ENCODE measurements at places on chromosomes 1 and 21.
A peak's percentile ranks its signal among the peaks of the same experiment; 100 is the strongest.

DNA sequence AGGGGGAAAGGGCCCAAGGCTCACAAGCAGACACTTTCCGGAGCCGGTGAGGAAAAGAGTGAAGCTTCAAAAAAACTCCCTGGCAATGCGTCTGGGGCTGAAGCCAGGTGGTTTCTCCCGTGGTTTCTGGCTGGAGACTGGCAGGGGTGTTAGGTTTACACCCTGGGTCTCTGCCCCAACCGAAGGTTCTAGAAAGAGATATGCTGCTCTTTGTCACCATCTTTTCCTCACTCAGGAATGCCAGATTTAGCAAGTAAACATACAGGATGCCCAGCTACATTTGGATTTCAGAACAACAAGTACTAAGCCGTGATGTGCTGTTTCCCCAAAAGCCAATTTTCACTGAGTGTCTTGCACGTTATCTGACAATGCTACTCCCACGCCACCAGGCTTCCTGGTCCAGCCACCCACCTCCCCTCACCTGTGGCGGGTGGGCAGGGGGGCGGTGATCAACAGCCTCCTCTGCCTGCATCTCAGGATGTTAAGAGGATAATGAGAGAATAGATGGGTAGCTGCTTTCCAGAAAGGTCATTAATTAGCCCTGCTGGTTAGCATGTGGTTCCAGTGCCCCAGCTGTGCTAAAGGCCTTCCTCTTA is 69.6 kb upstream of the OLIG2 start:
- H3K27me3 ChIP-seq: peaks cover 70% of the 10 kb centered on the region
- H3K4me3 ChIP-seq: no peak overlapping the region
- no peak for DNase-seq
- H3K36me3 ChIP-seq: no peaks in the 10 kb centered on the region

DNA sequence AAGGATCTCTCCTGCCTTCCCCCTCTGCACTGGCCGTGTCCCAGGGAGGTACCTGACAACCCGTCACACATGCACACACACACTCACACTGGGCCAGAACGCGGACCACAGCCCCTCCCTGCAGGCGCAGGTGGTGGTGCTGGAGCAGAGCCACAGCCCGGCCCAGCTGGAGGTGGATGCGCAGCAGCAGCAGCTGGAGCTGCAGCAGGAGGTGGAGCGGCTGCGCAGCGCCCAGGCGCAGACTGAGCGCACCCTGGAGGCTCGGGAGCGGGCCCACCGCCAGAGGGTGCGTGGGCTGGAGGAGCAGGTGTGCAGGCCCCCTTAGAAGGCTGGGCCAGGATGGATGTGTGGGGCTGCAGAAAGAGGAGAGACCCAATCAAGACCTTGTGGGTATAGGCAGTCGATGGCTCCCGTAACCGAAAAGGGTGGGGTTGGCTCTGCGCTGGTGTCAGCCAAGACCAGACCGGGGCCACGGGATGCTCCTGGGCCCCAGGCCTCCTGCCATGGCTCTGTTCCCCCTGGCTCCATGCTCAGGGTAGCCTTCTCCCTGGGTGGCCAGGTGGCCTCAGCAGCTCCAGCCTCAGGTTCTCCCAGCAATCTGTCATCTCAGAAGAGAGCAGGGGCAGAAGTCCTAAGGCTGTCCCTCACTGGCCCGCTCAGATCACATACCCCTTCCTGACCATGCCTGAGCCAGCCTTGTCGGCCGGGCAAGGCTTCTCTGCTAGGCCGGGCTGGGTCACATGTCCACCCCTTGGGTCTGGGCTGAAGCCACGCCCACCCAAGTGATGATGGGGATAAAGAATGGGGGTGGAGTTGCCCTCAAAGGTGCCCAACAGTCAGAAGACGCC is 8.9 kb downstream of the MFAP2 start:
- no peaks in the 10 kb centered on the region for H3K27me3 ChIP-seq
- DNase-seq: no peak
- H3K27ac ChIP-seq: no peak overlapping the region
- H3K4me1 ChIP-seq: no peaks in the 10 kb centered on the region
- H3K36me3 ChIP-seq: no peaks in the 10 kb centered on the region
- H3K4me3 ChIP-seq: no peak overlapping the region

DNA sequence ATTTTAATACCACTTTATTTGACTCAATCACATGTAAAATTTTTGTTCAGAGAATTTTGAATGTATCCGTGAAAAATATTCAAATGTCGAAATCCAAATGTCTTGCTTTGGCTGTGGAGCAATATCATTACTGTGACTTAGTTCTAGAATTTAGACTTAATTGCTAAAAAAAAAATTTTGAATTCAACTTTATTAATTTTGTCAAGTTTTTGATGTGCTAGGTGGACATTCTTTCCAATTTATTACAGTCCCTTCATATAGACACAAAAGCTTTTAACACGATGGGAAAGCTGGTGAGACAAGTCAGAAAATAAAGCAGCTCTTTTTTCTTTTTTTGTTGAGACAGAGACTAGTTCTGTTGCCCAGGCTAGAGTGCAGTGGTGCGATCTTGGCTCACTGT is 62.6 kb downstream of the DDR2 start:
- no peak overlapping the region for H3K4me3 ChIP-seq
- no peak for DNase-seq
- H3K27me3 ChIP-seq: peaks cover 12% of the 10 kb centered on the region
- peaks cover 3% of the 10 kb centered on the region for H3K4me1 ChIP-seq
- H3K36me3 ChIP-seq: no peaks in the 10 kb centered on the region

GRCh38 chr21:15190837-15191236 is 126.0 kb upstream of the NRIP1 start:
- no peaks in the 10 kb centered on the region for H3K27me3 ChIP-seq
- H3K4me1 ChIP-seq: no peaks in the 10 kb centered on the region
- no peaks in the 10 kb centered on the region for H3K36me3 ChIP-seq

DNA sequence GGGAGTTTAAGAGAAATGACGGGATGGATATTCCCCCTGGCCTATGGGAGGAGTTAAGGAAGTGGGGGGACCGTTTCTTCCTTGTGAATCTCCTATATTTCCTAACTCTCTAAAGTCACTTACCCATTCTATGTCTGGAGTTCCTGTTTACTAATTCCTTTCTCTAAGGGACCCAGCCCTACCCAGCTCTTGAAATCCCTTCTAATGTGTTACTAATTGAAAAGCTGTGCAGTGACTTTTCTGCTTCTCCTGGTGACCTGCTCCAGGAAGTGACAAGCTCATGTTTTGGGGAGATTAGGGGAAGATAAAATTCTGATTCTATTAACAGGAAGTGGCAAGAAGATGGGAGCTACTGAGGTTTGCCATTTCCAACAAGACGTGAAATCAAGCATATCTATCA is 4.0 kb upstream of the SAMSN1 start:
- no peaks in the 10 kb centered on the region for H3K27me3 ChIP-seq
- peak overlapping the region; percentile 59 for H3K27ac ChIP-seq
- H3K4me3 ChIP-seq: peak overlapping the region; percentile 71
- H3K36me3 ChIP-seq: peaks cover 21% of the 10 kb centered on the region
- DNase-seq: no peak

DNA sequence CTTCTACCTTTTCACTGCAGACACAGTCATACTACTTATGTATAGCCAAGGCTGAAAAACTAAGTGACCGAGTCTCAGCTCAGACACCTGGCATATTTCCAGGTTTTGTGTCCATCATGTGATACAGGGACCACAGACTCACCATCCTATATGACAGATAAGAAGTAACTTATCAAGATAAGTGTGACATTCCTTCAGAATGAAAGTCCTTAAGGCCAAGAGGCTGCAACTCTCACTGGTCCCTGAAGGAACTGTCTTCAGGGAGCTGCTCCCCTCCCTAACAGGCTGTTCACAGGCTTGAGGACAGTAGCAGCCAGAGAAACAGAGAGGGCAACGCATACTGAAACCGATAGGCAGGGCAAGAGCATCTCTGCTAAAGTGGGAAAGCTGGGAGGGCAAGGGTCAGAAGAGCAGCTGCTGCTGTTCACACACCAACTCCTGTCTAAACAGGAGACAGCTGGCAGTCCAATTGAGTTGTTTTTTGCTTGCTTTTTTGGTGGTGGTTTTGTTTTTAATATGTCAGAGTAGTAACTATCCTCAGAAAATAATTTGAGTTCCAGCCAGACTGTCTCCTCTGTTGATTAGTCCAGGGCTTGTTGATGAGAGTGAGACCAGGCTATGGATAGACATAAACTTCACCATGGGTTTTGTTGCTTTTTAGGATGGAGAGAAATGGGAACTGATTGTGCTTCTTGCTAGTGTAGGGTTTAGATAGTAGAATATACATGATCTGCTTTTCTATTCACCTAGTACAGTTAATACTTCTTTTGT is 67.7 kb downstream of the MACF1 start:
- DNase-seq: no peak
- peaks cover 30% of the 10 kb centered on the region for H3K36me3 ChIP-seq

DNA sequence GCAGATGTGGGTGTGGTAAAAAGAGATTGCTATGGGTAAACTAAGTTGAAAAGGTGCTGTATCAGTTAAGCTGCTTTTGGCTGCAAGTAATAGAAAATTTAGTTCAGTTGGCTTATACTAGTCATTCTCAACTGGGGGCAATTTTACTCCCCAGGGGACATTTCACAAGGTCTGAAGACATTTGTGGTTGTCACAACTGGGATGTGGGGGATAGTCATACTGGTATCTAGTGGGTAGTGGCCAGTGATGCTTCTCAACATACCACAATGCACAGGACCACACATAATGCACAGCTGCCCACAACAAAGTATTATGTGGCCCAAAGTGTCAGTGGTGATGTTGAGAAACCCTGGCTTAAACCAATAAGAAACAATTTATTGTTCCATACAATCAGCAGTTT is 31.4 kb downstream of the SERTAD4 start:
- H3K27me3 ChIP-seq: no peaks in the 10 kb centered on the region
- no peak overlapping the region for H3K4me3 ChIP-seq
- no peak for DNase-seq
- no peak overlapping the region for H3K27ac ChIP-seq

DNA sequence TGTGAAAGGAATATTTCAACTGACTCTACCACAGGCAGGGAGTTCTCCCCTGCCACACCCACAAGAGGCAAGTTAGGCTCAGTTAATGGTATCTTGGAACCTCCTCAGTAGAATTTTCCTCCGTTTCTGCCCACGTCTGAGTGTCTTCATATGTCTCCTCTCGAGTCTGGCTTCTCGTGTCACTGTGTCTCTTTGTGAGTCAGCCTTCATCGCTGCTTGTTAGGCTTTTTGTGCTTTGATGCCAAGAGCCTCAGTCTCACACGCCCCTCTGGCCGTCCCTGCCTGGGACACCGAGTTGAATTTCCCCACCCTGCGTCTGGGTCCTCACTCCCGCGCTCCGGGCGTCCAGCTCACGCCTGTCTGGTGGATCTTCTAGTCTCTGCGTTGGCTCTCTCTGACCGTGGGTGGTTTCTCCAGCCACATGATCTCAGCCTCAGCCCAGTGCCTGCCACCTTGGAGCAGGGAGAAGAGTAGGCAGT is 125.7 kb upstream of the GADD45A start:
- no peak overlapping the region for H3K27ac ChIP-seq
- H3K4me1 ChIP-seq: no peaks in the 10 kb centered on the region
- no peaks in the 10 kb centered on the region for H3K36me3 ChIP-seq
- H3K27me3 ChIP-seq: peaks cover 4% of the 10 kb centered on the region
- DNase-seq: no peak
- H3K4me3 ChIP-seq: no peak overlapping the region

GRCh38 chr1:152656459-152656858 is 6.7 kb upstream of the LCE2D start:
- no peak overlapping the region for H3K27ac ChIP-seq
- peaks cover 14% of the 10 kb centered on the region for H3K27me3 ChIP-seq
- H3K36me3 ChIP-seq: no peaks in the 10 kb centered on the region
- H3K4me3 ChIP-seq: no peak overlapping the region

DNA sequence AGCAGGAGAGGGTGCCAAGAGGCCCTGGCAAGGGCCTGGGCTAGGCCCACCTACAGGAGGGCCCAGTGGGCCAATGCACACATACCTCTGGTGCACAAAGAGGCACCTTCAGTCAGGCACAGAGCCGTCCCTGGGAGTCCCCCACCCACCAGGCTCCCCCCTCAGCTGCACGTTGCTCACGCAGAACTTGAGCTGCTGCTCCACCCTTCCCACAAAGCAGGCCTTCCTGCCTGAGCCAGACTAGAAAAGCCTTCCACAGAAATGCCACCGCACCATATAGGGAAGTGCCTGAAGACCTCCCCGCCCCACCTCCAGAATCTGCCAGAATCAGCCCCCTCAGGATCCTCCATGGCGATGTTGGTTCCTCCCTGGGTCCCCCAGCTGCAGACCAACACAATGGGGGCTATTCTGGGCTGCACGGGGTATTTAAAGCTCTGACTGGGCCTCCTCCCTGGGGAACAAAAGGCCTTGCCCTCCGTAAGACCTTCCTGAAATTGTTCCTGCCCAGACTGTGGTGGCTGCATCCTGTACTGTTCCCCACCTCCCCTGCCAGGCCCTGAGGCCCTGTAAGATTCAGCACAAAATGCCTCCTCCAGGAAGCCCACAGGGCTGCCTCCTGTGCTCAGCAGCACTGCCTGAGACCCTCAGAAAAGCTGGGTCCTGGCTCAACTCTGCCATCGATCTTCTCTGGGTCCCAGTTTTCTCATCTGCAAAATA is 27.2 kb downstream of the HSPG2 start:
- H3K27me3 ChIP-seq: no peaks in the 10 kb centered on the region
- peak overlapping the region; percentile 41 for H3K27ac ChIP-seq
- no peak overlapping the region for H3K4me3 ChIP-seq
- peak; percentile 25 for DNase-seq

- peaks cover 16% of the 10 kb centered on the region for H3K36me3 ChIP-seq
- DNase-seq: no peak
Measured at GRCh38 chr1:28273216-28273860, 14.0 kb downstream of the SESN2 start.

GRCh38 chr1:93667642-93668041 is 14.0 kb downstream of the BCAR3 start:
- H3K27me3 ChIP-seq: no peaks in the 10 kb centered on the region
- H3K4me1 ChIP-seq: peaks cover 12% of the 10 kb centered on the region
- no peak overlapping the region for H3K4me3 ChIP-seq
- peaks cover 3% of the 10 kb centered on the region for H3K36me3 ChIP-seq
- DNase-seq: no peak
- H3K27ac ChIP-seq: no peak overlapping the region

GRCh38 chr1:208159555-208160258 is 84.5 kb downstream of the PLXNA2 start:
- H3K27me3 ChIP-seq: peaks cover 20% of the 10 kb centered on the region
- no peak overlapping the region for H3K4me3 ChIP-seq
- H3K27ac ChIP-seq: no peak overlapping the region
- no peaks in the 10 kb centered on the region for H3K4me1 ChIP-seq

DNA sequence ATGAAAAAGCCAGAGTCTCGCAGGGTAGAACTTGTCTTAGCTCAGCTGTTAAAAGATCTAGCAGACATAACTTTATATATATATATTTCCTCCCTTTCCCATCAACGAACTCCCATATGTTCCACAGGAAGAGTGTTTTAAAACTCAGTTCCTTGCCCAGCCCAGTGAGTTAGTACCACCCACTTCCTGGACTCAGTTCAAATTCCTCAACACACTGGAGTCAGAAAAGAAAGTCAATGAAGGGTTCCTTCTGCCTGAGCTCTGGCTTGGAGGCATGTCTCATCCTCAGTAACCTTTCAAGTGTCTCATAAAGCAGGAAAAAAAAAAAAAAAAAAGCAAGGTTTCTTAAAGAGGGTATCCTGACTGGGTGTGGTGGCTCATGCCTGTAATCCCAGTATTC is 15.6 kb downstream of the TPM3 start:
- peak overlapping the region; percentile 30 for H3K4me3 ChIP-seq
- H3K27ac ChIP-seq: no peak overlapping the region
- H3K36me3 ChIP-seq: peaks cover 77% of the 10 kb centered on the region
- H3K27me3 ChIP-seq: no peaks in the 10 kb centered on the region
- peaks cover 54% of the 10 kb centered on the region for H3K4me1 ChIP-seq

GRCh38 chr1:14482784-14483450 is 115.6 kb upstream of the KAZN start:
- H3K4me3 ChIP-seq: no peak overlapping the region
- no peaks in the 10 kb centered on the region for H3K36me3 ChIP-seq
- no peaks in the 10 kb centered on the region for H3K4me1 ChIP-seq

GRCh38 chr1:86774305-86775295 is 70.2 kb downstream of the SH3GLB1 start:
- peaks cover 12% of the 10 kb centered on the region for H3K4me1 ChIP-seq
- H3K4me3 ChIP-seq: no peak overlapping the region
- H3K27ac ChIP-seq: no peak overlapping the region
- peak; percentile 59 for DNase-seq

Data from T-helper 2 cell treated with Interferon-gamma antibody and Interleukin-4, amounts not matched to agents 5 μg/mL and 100 μg/mL, for 36 hours (primary cell).